ENCODE measurements at places on chromosomes 3 and 15.
A peak's percentile ranks its signal among the peaks of the same experiment; 100 is the strongest.

DNA sequence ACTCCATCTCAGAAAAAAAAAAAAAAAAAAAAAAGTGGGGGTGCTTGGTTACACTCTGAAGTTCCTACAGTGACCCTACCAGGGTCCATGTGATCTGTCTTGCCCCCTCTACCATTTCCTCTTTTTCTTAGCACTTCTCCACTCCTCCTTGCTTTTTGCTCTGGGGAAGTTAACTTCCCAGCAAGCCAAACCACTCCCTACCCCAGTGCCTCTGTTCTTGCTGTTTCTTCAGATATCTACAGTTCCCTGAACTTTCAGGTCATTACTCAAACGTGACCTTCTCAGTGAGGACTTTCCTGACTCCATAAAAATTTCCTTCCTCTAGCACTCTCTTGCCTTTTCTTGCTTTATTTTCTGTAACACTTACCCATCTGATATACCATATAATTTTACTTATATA, 61.1 kb upstream of the GCNT3 start:
- DNase-seq: no peak

GRCh38 chr3:154338570-154338969, 14.3 kb upstream of the DHX36 start:
- DNase-seq: no peak

GRCh38 chr3:53144446-53144845, 14.2 kb upstream of the RFT1 start:
- no peak for DNase-seq

DNA sequence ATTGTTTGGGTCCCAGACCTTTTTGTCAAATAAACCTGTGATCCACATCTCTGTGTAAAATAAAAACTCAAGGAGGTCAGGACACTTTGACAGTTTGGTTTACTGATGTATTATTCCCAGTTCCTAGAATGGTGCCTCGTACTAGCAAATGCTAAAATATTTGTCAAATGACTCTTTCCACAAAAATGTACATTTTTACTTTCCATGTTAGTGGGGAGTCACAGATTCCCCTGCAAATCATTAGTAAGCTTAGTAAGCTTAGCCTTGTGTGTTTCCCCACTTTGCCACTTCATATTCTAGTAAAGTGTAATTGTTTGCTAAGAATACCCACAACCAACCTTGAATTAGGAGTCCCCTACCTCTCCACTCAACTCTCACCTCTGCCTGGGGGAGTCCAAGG, 2.4 kb upstream of the MAGI1 start:
- DNase-seq: no peak

DNA sequence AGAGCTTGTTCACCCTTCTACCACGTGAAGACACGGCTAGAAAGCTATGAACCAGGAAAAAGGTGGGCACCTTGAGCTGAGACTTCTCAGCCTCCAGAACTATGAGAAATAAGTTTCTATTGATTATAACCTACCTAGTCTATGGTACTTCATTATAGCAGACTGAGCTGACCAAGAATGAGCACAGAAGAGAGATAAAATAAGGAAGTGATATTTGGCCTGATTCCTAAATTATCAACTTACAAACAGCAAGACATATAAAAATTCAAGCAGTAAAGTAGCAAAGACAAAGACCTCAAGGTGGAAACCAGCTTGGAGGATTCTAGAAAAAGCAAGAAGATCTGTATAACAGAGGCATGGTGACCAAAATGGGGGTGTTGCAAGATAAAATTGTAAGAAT, 63.9 kb upstream of the OSTN start:
- DNase-seq: no peak

GRCh38 chr15:33807665-33808064, 160.6 kb upstream of the CHRM5 start:
- DNase-seq: no peak

DNA sequence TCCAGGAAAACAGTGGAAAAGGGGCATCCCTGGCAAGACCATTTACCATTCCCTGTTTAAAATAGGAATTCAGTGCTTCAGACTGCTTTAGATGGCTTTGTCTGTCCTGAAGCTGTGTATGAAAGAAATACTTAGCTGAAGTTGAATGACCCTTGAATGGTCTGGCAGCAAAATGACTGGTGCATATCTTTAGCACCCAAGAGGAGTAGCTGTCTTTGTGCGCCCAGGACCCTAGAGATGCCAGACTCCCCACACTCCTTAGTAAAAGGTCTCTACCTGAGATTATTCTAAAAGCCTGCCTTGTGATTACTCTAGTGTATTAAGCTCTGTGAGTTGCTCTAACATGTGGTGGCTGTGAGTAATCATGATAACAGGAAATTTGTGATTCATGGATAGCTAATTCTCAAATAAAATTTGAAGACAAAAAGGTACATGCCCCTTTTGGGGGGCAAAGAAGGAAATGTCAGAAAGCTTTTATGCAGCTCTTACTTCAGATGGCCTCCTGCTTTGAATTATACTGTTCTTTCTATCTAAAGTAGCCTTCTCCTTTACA, 3.2 kb downstream of the MAPKBP1 start:
- DNase-seq: no peak

DNA sequence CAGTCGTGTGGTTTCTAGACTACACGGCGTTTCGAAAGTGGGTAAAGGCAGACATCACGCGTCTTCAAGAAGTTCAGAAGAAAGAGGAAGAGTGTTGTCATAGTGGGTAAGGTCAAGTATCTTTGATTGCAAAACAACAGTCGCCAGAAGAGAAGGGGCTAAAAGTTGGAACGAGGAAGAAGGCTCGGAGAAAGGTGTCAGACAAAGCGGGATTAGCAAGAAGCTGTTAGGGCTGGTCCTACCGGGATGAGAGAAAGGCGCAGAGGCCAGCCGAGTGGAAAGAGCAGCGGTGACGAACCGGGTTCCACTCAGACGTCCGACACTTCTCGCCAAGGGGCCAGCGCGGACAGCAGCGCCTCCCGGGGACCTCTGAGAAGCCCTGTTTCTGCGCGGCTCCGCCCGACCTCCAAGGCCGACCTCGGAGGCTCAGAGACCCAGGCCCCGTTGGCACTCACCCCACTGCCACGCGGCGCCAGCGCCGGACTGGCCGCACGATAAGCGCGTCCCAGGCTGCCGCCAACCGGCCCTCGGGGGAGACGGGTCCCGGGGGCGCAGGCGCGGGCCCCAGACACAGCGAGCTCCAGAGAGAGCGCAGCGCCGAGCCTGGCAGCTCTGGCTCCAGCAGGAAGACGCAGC, 436 bp downstream of the ADPGK start:
- peak; percentile 50 for DNase-seq

- no peak for DNase-seq
These were observed 19.0 kb downstream of the FAM3D start for GRCh38 chr3:58647381-58648141.

DNA sequence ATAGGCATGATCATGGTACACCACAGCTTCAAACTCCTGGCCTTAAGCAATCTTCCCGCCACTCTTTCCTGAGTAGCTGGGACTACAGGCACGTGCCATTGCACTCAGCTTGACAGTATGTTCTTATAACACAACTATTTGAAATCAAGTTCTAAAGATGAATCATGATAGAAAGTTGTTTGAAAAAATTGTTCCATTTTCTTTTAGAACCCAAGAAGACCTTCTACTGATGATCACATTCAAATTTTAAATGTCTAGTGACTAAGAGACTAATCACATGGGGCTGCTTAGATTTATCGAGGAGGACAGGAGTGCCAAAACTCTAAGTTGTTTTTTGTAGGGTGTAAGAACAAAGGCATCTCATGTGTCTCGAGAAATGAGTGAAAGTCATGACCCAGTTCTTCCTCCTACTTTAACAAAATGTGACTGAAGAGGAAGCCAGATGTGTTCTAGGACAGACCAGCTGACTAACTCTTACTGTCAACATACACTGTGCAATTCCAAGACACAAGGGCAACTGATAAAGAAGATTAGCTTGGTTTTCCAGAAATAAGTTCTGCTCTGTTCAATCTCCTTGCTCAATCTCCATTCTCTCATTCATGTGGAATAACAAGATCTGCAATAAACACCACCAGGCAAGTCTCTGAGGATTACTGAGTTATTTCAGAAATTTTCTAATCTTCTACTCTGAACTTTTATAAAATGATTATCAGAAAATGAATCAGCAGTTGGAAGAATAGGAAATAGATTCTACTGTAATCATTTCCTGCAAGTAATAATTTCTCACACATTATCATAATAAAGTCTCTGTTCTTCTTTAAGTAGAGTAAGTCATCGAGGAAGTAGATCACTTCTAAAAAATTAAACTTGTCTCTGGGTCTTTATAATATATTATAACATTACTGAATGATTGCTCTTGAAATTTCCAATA, 122.6 kb upstream of the CCNL1 start:
- no peak for DNase-seq

DNA sequence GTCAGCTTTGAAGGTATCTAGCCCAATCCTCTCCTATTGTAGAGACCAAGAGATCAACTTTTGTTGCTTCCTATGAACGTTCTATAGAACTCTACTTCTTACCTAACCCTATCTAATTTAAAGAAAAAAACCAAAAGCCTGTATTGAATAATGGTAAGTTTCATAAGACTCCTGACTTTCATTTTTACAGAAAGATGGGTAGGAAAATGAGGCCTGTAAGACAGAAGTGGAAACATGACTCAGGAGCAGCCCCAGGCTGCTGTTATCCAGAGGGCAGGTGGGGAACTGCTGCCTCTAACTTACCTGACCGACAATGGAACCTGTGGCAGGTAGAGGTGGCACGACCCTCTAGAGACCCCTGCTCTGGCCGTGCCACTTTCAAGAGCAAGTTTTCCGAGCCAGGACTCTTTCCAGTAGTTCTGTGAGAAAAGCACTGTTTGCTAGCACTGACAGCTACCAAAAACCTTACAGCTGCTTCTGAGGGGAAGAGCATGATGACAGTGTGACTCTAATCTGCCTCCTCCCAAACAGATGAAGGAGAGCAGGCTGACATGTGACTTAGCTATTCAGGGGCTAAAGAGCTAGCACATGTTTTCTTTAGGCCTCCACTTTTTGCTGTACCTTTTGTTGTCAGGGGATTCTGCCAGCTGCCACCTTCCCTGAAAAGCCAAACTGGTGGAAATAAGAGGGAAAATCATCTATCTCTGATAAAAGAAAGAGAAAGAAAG, 17.5 kb downstream of the POPDC2 start:
- DNase-seq: peak; percentile 27

DNA sequence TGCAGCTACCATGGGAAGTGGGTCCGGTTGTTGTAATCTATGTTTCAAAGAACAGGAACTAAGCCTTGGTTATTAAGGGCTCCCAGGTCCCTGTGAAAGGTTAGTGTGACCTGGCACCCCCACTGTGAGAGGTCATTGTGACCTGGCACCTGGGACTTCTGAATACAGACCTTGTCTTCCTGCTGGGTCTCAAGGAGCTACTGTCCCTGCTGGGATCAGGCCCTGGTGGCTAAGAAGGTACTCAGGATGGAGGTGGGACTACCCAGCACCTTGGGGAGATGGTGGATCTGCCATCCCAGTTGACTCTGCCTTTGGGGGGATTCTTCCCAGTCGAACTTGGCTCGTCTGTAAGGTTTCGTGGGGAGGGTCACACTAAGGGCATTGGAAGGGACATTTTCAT, 10.3 kb upstream of the SLCO2A1 start:
- no peak for DNase-seq

DNA sequence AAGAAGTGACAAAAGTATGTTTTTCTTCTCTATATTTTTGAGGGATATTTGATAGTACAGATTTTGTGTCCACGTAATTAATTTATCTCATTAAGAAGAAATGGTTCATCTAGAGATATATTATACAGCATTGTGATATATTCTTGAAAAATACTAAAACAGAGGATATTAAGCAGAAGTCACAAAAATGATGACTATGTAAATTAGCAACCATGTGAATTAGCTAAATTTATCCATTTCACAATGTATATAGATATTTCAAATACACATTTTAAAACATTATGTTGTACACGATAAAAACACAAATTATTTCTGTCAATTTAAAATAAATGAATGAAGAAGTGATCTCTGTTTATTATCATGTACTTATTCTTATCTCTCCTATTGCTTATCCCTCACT, 989.5 kb downstream of the TUSC7 start:
- no peak for DNase-seq

DNA sequence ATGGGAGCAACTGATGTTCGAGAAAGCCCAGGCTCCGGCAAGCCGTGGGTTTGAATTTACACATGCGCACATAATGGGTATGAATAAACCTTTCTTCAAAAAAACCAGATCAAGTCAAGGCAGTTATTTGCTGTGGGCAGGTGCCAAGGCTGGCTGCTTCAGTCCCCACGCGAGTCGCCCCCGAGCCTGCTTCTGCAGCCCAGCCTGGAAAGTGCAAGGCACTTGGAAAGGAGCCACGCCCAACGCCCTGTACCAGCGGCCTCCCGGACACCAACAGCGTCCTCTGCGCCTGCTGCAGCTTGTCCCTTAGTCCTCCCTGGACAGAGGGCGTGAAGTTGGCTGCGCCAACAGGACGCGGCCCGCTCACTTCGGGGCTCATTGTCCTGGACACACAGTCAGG, 68.9 kb downstream of the KLF15 start:
- DNase-seq: no peak

DNA sequence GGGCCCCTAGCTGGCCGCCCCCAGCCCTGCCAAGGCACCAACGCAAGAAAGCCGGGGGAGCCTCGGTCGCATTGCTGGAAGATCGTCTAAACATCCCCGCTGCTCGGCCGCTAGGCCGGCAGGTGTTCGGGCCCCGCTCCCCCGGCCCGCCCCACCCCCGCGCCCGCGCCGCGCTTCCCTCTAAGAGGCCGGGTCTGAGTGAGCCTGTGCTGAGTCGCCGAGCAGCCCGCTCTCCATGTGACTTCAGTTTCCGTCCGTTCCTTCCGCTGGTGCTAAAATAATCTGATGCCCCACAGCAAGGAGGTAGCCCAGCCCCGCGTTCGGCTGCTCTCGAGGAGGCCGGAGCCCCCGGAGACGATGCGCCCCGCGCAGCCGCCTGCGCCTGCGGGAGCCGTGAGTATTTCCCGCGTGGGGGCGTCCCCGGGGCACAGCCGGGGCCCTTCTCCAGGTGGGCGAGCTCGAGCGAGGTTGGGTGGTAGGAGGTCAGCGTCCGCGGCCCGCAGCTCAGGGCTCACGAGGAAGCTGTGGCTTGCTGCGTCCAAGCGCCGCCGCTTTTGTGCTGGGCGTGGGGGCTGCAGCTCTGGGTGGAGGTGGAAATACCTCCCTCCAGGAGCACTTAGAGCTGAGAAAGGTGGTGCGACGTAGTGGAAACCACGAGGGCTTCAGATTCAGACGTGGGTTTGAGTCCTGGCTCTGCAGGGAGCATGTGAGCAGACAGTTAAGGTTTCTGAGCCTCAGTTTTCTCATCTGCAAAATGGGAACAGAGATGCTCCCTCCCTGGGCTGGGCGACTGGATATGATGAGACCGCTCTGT, at the start of gene NRROS:
Gene NRROS (plus strand): TSS at position 212 of the 814 bp plus-strand sequence. CDS start 14,846 bp downstream, outside the sequence.
- DNase-seq: peak; percentile 80

GRCh38 chr3:161946443-161946960, 449.9 kb downstream of the OTOL1 start:
- no peak for DNase-seq
